ENCODE measurements at places on chromosomes 7 and 10. TPM values are rescaled to one million over a fixed set of nuclear protein-coding genes. Genes with fewer than 3 reads are reported as not detected.
A peak's percentile ranks its signal among the peaks of the same experiment; 100 is the strongest.

The GATAD1 gene
- 26.0 TPM for total RNA-seq

The FGFBP3 gene
- total RNA-seq = 1.9 TPM

The LIPK gene
- not detected for total RNA-seq

The RBM20 gene
- total RNA-seq = not detected

The GFRA1 gene
- total RNA-seq = not detected

The GRM3 gene
- not detected for total RNA-seq

The KCNH2 gene
- total RNA-seq = 0.66 TPM

The ABCB8 gene
- 42.3 TPM for total RNA-seq

The ADARB2 gene
- not detected for total RNA-seq

The SUGCT gene
- 1.6 TPM for total RNA-seq

The ZNF853 gene
- total RNA-seq = 10.1 TPM

DNA sequence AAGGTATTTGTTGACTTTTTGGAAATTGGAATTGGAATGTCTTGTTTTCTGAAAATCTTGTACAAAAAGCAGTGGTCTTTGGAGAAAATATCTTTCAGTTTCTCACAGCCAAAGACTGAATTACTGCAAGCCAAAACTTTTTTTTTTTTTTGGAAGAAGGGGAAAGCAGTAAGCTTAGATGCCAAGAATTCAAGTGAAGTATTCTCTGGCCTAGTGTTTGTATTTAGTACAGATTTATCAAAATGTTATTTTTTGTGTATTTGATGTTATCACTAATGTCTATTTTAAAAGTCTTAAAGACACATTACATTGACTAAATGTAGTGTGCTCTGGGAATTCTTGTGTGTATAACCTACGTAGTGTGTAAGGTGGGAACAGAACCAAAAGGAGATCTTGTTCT is 6.2 kb downstream of the TET1 start:
- no peak for DNase-seq

DNA sequence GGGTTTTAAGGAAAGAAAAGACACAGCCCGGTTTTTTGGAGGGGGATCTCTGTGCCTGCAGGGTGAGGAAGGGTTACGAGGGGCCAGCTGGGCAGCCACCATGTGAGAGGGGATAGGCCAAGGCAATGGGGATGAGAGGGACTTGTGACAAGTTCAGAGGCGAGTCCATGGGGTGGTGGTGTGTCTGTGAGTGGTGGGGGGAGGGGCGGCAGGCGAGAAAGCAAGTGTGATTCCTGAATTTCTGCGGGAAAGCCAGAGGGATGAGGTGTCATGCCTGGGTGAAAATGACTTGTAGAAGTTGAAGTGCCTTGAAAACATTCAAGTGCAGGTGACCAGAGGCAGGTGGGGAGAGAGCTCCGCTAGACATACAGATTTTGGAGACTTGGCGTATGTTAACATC is 61.0 kb upstream of the RNF32 start:
- DNase-seq = no peak

GRCh38 chr7:50640256-50640655 is 75.1 kb upstream of the DDC start:
- DNase-seq = no peak

- no peak for DNase-seq
These were observed 2.2 kb downstream of the GIMAP4 start for GRCh38 chr7:150569245-150569955.

DNA sequence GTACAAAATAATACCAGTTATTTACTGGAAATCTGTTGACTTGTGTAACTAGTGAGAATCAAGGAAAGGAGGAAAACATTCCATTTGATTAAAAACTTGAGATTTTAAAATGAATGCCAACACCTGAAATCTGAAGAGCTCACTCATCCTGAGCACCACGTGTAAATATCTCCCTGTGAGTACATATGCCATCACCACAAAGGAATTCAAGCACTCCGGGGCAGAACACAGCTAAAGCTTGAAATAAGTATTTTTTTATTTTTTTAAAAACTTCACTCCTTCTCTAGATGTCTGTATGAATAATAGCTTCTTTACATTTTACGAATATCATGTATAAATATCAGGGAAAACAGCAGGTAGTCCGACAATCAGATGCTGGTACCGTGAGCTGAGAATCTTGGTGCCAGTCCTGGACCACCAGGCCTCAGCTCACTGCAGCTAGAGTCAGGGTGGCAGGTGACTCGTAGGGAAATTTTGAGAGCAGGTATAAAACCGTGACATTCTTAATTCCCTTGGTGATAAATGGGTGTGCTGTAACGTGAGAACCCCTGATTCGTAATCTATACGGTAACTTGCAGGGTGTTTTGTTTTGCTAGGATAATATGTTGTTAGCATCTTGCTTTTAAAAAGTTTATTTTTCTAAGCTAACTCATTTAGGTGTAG is 12.7 kb downstream of the LMTK2 start:
- peak; percentile 5 for DNase-seq

GRCh38 chr7:4045450-4045849 is 636.6 kb upstream of the FOXK1 start:
- DNase-seq = no peak

- no peak for DNase-seq
These were observed 59.1 kb upstream of the ZNF32 start for GRCh38 chr10:43707770-43708169.

DNA sequence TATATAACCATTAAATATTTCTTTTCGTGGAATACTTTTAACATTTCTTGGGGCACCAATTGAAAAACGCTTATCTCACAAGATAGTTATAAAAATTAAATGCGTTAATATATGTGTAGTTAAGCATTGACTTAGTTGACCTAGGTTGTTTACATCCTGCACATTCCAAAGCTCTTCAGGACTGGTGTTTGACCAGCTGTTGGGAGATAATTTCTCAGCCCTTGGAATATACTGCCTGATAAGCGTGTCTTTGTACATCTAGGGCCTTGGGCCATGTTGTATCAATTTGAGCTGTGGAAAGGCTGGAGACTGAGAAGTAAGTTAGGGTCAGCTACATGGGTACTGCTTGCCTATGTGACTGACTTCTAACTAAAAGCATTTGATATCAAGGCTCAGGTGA is 90.0 kb upstream of the AOAH start:
- no peak for DNase-seq

GRCh38 chr10:113557424-113557862 is 4.6 kb downstream of the HABP2 start:
- no peak for DNase-seq

GRCh38 chr7:53326634-53327033 is 291.2 kb downstream of the POM121L12 start:
- DNase-seq = no peak

GRCh38 chr7:66638309-66639099 is 9.8 kb downstream of the KCTD7 start:
- no peak for DNase-seq

GRCh38 chr7:127256041-127256725 is 3.4 kb upstream of the GRM8 start:
- DNase-seq = no peak

GRCh38 chr7:152883858-152884257 is 124.3 kb downstream of the ACTR3B start:
- DNase-seq = no peak

GRCh38 chr7:124515106-124515830 is 250.3 kb downstream of the GPR37 start:
- no peak for DNase-seq

GRCh38 chr10:29616542-29616941 is 18.2 kb downstream of the SVIL start:
- DNase-seq = no peak

DNA sequence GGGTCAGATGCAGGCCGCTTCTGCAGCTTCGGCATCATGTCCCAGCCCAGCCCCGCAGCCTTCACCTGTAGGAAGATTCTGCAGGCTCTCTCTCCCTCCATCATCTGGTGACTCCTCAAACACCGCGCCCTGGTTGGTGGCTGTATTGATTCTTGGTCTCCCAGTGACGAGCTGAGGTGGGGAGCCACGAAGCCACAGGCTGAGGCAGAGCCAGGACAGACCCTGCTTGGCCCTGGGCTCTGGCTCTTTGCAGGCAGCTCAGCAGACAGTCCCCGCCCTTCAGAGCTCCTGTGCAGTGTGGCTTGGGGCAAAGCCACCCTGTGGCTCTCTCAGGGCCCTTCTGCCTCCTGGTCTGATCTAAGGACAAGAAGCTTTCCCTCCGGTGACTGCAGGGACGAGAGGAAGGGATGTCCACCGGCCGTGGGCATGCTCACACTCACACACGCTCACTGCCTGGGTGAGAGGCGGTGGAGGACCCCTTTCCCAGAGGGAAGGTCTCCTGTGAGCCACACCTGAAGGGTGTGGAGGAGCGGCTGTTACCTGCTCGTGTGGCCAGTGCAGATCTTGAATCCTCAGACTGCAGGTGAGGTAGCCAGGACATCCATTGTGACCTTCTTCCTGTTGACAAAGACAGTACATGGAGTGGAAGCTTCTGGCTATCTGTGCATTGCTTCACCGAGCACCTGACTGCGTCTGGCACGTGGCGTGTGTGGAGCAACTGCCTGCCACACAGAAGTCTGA is 79.6 kb downstream of the INPP5A start:
- no peak for DNase-seq

GRCh38 chr10:115125505-115125904 is 32.3 kb downstream of the ATRNL1 start:
- DNase-seq = no peak

DNA sequence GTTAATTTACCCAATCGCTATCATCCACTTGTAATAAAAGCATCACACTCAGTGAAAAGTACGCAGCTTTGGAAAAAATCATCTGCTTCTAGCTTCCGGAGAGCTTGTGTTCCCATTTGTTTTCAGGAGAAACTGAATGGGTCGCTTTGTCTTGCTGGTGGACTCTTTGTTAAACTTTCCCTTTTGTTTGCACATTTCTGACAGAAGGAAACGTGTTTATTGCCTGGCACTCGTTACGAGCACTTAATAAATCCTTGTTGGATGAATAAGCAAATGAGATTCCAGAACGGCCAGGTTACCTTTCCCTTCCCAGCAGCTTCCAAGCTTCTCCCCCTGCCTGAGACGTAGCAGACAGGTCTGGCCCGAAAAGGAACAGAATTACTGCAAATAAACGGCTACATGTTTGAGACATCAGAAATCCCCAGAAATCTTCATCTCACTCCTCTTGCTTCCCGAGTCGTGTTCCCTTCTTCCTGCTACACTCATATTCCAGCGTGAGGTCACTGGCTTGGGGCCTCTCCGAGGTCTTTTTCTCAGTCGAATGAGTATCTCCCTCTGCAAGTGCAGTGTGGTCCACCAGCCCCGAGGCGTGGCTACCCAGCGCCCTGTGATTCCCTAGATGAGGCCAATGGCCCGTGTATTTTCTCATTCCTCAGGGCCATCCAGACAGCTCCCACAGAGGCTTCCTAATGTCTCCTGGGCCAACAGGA is 167.2 kb downstream of the FRMD4A start:
- DNase-seq = no peak

Measured in Calu3 (cell line).